IPS-NIHi11 (cell line): ENCODE measurements at places on chromosomes 1 and 21.
A peak's percentile ranks its signal among the peaks of the same experiment; 100 is the strongest.

- DNase-seq: no peak
These were observed 9.5 kb downstream of the LACTBL1 start for GRCh38 chr1:22963044-22963677.

- no peak for DNase-seq
These were observed 105.7 kb downstream of the C1orf21 start for GRCh38 chr1:184492536-184492935.

GRCh38 chr1:26470878-26471497 is 1.3 kb upstream of the HMGN2 start:
- no peak for DNase-seq

GRCh38 chr1:90044346-90044745 is 49.4 kb downstream of the ZNF326 start:
- no peak for DNase-seq

DNA sequence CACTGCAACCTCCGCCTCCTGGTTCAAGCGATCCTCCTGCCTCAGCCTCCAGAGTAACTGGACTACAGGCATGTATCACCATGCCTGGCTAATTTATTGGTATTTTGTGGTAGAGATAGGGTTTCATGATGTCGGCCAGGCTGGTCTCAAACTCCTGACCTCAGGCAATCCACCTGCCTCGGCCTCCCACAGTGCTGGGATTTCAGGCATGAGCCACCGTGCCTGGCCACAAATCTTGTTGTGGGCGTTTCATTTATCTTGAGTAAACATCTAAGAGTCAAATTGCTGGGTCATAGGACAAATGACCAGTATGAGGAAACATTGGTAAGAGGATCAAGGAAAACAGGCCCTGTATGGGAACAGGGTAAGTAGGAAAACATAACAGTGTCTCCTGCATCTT is 17.9 kb downstream of the TMEM200B start:
- no peak for DNase-seq

DNA sequence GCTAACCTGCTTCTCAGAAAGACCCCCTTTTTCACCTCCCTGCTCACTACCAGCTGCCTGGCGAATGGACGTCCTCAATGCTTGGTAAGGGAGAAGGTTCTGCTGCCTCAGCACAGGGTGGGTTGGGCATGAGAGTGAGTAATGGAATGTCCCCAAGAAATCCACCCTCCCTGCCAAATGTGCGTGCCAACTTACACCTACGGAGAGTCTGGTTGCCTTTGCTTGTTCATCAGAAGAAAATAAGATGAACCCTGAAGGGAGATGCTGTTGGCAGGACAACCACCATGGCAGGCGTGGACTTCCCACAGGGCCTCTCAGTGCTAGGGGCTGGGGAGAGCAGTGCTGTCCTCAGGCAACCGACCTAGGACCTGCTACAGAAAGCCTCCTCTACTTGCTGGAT is 106.0 kb downstream of the XCL2 start:
- DNase-seq: no peak

- no peak for DNase-seq
These were observed 223.9 kb downstream of the TGFB2 start for GRCh38 chr1:218568962-218569550.

- DNase-seq: peak; percentile 80
These were observed 4.6 kb downstream of the DMAP1 start for GRCh38 chr1:44217809-44218410.

DNA sequence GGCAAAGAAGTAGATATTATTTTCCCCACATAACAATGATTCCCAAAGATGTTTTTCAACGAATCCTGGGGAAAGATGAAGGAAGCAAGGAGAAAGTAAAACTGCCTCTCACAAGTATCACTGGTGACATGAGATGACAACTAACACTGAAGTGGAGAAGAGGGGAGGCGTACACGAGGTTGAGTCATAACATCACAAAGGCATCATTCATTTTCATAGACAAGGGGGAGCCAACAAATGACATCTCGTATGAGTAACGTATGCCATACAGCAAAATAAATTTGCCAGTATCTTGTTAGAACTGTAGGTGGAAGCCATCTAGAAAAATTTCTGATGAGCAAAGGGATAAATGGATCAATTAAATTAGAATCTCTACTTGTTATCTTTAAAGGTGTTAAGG is 56.6 kb downstream of the ATP1B1 start:
- DNase-seq: no peak

DNA sequence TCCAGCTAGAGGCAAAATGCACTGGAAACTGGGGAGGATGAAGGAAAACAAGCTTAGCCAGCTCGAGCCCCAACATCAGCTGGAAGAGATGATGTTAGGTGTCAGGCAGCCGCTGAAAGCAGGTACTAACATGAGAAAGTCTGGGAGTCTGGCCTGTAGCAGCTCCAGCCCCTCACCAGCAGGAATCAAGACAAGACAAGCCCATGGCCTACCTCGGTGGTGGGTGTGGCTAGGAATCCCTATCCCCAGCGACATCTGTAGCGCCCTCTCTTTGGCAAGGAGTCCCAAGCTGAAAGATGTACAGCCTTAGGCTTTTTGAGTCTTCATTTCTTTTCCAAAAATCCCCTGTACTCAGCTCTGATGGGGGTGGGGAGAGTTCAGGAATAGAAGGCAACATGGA is 2.6 kb downstream of the DLGAP3 start:
- DNase-seq: no peak

DNA sequence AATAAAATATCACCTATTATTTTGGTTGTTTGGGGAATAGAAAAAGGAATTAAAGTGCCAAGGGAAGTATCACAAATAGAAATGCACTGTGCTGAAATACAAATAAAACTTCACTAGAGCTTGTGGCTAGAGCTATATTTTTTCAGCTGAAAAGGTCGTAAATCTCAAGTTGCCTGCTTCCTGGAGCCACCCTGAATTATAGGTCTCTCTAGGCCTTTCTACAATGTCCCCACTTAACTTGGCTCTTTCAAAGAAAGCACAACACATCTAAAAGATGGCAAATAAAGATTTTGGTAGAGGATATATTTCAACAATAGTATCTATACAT is 5.0 kb upstream of the RNF2 start:
- DNase-seq: no peak

- DNase-seq: no peak
These were observed 17.3 kb upstream of the PTCH2 start for GRCh38 chr1:44860331-44860730.

- no peak for DNase-seq
These were observed 12.3 kb downstream of the SLC9C2 start for GRCh38 chr1:173590557-173590956.

GRCh38 chr21:33608559-33608958 is 20.1 kb upstream of the DONSON start:
- DNase-seq: no peak

DNA sequence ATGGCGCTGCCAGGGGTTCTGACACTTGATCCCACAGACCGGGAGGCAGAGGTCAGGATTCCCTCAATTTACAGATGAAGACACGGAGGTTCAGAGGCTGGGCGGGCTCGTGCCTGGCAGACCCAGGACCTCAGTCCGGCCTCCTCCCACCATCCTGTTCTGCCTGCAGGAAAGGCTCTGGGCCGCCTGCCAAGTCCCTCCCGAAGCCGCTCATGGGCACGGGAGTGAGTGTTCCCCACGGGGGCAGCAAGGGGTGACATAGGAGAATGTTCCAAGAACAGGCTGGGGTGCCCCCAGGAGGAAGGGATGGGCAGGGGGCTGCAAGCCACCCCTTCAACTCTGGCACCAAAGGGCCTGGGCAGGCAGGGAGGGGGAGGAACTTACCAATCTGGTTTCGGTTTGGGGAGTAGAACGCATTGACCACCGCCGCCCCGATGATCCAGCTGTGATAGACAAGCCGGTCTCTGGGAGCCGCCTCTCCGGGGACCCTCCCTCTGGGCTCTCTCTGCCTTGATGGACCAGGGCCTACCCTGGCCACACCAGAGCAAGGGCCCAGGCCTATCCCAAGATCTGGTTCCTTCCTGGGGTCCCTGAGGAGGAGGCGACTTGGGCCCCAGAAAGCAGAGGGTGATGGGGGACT is 7.5 kb downstream of the PRXL2B start:
- DNase-seq: peak; percentile 11

DNA sequence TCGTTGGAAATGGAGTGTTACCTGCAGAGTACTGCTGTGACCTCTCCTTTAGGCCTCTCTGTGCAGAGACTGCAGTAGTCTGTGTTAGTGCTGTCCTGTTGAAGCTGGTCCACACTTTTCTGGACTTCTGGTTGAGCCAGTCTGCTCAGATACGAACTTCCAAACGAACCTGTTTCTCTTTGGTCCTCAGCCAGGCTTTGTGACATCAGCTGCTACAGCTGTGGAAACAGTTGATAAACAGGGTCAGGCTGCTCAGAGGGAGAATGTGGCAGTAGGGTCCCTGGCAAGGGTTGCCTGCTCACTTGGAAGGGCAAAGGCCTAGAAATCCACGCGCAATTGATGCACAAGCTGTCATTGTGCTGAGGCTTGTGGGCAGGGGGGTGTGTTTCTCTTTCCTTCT is 98.8 kb downstream of the NOS1AP start:
- no peak for DNase-seq

DNA sequence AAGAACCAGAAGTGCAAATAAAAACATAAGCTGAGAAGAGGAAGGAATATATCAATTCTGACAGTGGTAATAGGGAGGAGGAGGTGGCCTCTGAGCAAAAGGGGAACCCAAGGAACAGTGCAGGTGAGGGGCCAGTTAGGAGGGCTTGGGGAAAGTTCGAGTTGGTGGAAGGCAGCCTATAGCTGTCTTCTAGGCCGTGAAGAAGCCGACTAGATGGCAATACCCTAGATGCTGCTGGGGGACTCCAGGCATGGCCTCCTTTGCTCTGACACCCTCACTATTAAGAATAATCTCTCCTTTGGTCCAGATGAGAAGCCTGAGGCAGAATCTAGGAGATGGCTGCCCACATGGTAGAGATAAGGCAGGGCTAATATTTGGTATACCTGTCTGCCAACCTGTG is 351.1 kb upstream of the PLXNA2 start:
- no peak for DNase-seq

DNA sequence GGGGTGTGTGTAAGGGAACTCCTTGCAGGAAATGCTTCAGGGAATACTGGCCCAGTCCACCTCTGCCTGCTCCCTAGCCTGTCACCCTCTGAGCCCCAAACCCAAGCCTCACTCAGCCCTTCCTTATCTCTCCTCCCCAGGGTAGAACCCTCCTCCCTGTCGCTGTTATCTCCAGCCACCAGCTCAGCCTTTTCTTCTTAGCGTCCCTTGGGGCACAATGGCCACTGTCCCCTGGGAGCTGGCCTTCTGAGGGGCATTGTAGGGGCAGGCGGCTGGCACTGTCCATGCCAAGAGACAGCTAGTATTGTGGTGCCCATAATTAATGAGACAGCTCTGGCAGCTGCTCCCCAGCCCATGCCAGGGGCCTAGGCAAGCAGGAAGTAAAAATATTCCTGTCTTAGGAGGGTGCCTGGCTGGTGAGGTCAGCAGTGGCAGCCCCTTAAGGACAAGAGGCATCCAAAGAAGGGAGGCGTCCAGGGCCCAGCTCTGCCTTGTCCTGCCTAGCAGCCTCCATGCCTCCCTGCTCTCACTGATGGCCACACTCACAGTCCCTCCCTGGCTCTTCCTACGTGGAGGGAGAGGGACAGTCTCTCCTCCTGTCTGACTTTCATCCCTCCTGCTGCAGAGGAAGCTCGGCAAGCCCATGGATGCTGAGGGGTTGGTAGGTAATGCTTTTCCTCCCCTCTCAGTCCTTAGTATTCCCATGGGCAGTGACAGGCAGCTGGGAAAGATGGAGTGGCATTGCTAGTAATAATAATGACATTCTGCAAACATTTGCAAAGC is 37.5 kb downstream of the KCNQ4 start:
- DNase-seq: no peak

- no peak for DNase-seq
These were observed 4.3 kb upstream of the FUCA1 start for GRCh38 chr1:23872421-23872820.

GRCh38 chr1:235679644-235680043 is 30.1 kb upstream of the GNG4 start:
- no peak for DNase-seq

- DNase-seq: peak; percentile 86
These were observed 95.3 kb downstream of the HIVEP3 start for GRCh38 chr1:41823471-41823870.

GRCh38 chr1:22041505-22041904 is 11.0 kb upstream of the CDC42 start:
- DNase-seq: no peak

DNA sequence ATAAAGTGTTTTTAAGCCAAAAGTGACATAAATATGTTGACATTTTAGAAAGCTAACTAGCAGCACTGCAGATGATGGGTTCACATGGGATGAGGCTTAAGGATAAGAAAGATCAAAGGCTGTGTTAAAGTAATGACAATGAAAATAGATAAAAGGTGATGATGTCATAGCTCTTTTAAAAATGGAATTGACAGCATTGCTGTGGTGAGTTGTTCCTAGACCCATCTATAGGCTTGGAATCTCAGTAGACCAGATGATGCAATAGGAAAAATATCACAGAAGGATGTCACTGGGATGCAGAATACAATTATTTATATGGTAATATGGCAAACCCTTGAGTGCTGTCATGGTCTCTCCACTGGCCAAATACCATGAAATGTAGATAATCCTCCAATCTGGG is 286.0 kb downstream of the PLA2G4A start:
- no peak for DNase-seq

DNA sequence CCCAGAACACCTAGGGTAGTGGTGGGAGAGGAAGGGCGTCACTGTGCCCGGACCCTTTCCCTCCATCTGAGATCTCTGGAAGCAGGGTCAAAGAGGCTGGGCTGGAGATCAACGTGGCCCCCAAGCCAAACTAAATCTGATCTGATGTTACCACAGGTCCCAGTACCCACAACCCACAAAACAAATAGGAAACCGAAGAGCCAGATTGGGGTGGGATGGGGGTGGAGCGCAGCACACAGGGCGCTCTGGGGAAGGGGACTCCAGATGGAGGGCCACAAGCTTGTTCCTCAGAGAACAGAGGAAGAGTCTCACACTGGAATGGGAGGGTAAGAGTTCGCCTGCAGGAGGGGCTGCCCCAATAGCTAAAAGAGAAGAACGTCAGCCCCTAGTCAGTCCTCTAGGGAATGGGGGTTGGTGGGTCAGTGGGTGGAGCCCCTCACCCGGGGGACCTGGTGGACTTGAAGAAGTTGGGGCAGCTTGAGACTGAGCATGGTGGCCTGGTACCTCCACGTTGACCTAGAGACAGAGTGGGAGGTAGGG is 1.5 kb downstream of the PAQR6 start:
- no peak for DNase-seq

GRCh38 chr1:245876586-245876985 is 630.5 kb downstream of the SMYD3 start:
- DNase-seq: no peak

GRCh38 chr21:41325138-41325912 is 8.7 kb downstream of the FAM3B start:
- no peak for DNase-seq
